ENCODE measurements at places on chromosomes 4 and X. TPM values are rescaled to one million over a fixed set of nuclear protein-coding genes. Genes with fewer than 3 reads are reported as not detected.
A peak's percentile ranks its signal among the peaks of the same experiment; 100 is the strongest.

SMR3B gene
- not detected for total RNA-seq

SMS gene
- total RNA-seq: 354 TPM

PLK4 gene
- 49.6 TPM for total RNA-seq

VCX2 gene
- not detected for total RNA-seq

ALAS2 gene
- not detected for total RNA-seq

IL13RA2 gene
- 0.57 TPM for total RNA-seq

PDGFRA gene
- total RNA-seq: 2.1 TPM

PNMA3 gene
- 9.8 TPM for total RNA-seq

DNA sequence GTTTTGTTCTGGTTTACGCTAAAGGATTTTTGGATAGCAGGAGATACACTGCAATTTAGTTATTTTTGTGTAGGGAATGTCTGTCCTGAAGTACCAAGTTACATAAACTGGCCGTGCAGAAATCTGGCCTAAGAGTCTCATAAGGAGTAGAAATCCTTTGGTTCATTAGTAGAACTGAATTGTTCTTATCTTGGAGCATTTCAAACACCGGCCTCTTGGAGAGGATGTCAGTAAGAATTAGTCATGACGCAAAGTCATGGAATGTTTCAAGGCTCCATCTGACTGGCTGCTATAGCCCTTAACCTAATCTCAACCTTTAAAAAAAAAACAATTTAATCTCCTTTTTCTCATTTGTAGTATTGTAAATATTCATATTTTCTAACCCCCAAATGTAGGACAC is 15.2 kb downstream of the PDLIM3 start:
- no peak for DNase-seq
- no peaks in the 10 kb centered on the region for H3K27me3 ChIP-seq
- no peak overlapping the region for H3K4me3 ChIP-seq
- no peaks in the 10 kb centered on the region for H3K4me1 ChIP-seq

DNA sequence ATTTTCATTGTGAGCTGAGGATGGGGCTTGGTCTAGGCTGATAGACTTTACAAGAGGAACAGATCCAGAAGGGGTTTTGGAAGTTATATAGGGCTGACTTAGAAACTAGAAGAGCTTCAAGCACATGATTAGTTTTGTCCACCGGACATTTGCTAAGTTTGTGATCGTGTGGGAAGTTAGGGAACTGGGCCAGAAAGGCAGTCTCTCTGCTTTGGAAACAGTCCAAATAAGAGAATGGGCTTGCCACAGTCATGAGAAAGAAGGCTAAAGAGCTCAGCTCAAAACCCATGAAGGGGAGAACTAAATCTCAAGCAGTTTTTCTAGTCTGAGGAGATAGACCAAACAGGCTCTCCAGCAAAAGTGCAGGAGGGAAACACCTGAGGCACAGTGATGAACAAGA is 67.8 kb downstream of the ZNF674 start:
- no peak overlapping the region for H3K4me3 ChIP-seq
- peaks cover 44% of the 10 kb centered on the region for H3K36me3 ChIP-seq
- H3K4me1 ChIP-seq: no peaks in the 10 kb centered on the region
- DNase-seq: no peak
- H3K27me3 ChIP-seq: no peaks in the 10 kb centered on the region

DNA sequence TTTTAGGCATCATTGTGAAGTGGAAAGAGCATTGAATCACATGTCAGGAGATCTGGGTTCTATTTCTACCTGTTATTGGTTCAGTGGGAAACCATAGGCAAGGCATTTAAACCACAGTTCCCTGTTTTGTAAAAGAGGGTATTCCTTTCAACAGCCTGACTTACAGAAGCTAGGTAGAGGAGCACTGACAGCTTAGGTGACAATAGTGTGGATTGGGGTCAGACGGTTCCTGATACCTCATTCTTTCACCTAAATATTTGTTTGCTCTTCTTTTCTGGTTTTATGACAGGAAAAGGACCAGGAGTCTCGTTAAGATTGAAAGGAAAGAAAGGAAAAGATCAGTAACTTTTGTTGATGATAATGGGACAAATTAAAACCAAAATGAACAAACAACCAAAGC is 15.9 kb upstream of the PDLIM5 start:
- no peaks in the 10 kb centered on the region for H3K4me1 ChIP-seq
- DNase-seq: no peak
- H3K27me3 ChIP-seq: no peaks in the 10 kb centered on the region
- H3K27ac ChIP-seq: no peak overlapping the region
- no peak overlapping the region for H3K4me3 ChIP-seq

- no peaks in the 10 kb centered on the region for H3K27me3 ChIP-seq
- no peak for DNase-seq
These were observed 13.4 kb downstream of the UFSP2 start for GRCh38 chr4:185412412-185412811.

DNA sequence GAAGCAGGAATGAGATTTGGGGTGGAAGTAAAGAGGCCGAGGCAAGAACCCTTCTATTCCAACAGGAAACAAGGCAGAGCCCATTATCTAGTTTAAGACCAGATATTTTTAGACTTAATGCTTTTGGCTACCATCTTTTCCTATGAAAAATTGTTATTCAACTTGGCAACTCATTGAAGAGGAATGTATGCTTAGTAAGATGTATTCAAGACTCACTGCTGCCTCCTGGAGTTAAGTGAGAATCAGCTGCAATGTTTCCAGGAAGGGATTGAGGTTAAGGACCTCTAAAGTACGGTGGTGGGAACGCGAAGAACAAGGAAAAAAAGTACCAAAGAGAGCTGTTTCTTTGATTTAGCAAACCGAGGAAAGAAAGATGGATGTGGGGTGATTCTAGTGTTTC is 89.1 kb downstream of the RAPGEF2 start:
- H3K27me3 ChIP-seq: no peaks in the 10 kb centered on the region
- H3K4me1 ChIP-seq: peaks cover 4% of the 10 kb centered on the region
- peaks cover 3% of the 10 kb centered on the region for H3K36me3 ChIP-seq
- no peak for DNase-seq

DNA sequence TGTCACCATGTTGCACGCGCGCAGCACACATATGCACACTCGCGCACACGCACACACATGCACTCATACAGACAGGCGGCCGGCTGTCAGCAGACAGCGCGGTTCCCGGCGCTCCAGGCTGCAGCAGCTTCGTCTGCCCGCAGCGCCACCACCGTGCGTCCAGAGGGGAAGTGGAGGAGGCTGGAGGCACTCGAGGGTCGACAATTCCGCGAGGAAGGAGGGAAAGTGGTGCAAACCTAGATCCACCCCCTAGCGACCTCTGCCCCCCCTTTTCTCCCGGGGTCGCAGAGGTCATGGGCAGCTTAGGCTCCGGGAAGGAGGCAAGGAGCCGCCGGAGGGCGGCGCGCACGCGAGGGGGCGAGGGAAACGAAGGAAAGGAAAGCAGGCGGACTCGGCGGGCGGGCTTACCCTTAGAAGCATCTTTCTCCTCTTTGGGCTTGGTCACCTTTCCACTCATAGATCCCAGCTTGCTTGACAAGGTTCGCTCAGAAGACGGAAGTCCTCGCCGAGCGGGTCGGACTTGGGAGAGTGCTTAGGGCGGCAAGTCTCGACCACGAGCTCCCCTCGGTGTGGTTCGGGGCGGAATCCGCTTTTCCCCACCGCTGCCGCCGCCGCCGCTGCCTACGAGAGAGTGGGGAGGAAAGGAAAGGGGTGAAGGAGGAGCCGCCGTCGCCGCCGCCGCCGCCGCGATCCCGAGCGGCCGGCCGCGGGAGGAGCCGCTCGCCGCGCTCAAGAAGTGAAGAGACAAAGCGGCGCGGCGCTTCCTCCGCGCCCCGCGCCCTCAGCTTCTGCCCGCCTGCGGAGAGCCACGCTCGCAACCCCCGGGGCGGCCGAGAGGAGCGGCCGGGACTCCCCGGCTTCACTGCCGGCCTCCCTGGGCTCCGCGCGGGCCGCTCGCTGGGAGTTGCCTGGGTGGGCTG is 326.6 kb upstream of the F9 start:
- H3K36me3 ChIP-seq: peaks cover 2% of the 10 kb centered on the region
- H3K27ac ChIP-seq: peak overlapping the region; percentile 79
- H3K27me3 ChIP-seq: peaks cover 25% of the 10 kb centered on the region
- peak; percentile 53 for DNase-seq
- H3K4me3 ChIP-seq: peak overlapping the region; percentile 99

DNA sequence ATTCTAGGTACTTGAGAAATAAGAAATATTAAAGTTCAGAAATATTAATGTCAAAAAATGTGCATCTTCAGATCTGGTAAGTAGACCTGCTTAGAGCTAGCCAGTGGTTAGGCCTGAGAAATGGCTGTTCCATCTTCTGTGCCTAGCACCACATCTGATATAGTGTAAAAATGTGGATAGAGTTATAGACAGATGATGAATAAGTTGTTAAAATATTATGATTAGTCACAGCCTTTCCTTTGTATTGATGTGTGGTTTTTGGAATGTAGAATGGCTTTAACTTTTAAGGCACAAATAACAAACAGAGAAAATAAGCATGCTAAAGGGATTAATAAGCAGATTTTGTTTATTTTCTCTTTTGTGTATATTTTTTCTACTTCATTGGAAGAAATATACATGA is 133.5 kb upstream of the NUDT6 start:
- H3K36me3 ChIP-seq: peaks cover 52% of the 10 kb centered on the region
- no peaks in the 10 kb centered on the region for H3K4me1 ChIP-seq
- H3K27ac ChIP-seq: no peak overlapping the region
- H3K27me3 ChIP-seq: no peaks in the 10 kb centered on the region
- no peak overlapping the region for H3K4me3 ChIP-seq
- DNase-seq: no peak

DNA sequence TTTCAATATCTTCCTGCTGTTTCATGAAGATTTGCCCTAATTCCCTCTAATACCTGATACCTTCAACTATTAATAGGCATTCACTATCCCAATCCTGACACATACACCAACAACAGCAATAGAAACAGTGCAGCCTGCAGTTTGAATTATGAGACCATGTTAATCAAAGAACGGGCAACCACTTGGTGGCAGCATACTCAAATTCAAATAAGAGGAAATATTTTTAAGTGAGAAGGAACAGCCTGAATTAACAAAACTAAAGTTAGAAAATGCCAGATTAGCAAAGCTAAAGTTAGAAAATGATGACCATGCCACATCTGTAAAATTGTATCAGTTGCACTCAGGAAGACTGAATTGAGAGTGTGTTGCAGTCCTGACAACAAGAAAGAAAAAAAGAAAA is 204.9 kb downstream of the SMARCA1 start:
- H3K27me3 ChIP-seq: no peaks in the 10 kb centered on the region
- H3K4me3 ChIP-seq: no peak overlapping the region
- H3K4me1 ChIP-seq: peaks cover 4% of the 10 kb centered on the region
- no peak overlapping the region for H3K27ac ChIP-seq
- peak; percentile 3 for DNase-seq

GRCh38 chrX:9196961-9197640 is 163.2 kb upstream of the FAM9B start:
- no peak for DNase-seq
- peaks cover 3% of the 10 kb centered on the region for H3K4me1 ChIP-seq
- H3K36me3 ChIP-seq: no peaks in the 10 kb centered on the region
- H3K27ac ChIP-seq: no peak overlapping the region

DNA sequence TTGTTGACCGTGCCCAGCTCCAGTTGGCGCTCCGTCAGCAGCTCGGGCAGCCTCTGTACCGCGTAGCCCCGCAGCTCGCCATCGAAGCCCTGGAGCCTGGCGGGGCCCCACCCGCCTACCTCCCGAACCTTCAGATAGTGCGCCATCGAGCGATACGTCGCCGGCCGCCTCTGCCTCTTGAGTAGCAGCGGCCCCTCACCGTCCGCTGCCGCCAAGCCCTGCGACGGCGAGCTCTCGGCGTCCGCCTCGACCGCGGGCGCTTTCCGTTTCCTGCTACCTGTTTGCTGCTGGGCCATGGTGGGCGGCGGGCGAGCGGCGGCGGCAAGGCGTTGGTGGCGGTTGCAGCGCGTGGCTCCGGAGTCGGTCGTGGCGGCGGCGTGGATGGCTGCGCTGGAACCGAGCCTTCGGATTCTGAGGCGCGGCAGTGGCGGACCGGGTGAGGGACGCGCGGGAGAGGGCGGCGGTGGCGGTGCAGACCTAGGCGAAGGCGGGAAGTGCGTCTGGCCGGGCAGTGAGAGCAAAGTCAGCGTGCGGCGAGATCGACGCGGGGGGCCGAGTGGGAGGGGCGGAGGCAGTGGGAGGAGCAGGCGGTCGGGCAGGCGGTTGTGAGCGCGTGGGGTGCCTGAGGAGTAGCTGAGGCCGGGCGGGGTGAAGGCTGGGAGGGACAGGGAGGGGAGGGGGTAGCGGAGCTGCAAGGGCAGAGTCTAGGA is at the start of gene DCAF12L1:
Gene DCAF12L1, minus strand, starts transcription at position 502 of the 710 bp plus-strand sequence. Its CDS starts 206 bp downstream, at position 296.
- H3K27ac ChIP-seq: no peak within 1 kb of the TSS
- peak within 1 kb of the TSS; percentile 79 for H3K4me3 ChIP-seq
- H3K27me3 ChIP-seq: peaks cover 21% of the 10 kb centered on the region
- no peaks in the 10 kb centered on the region for H3K4me1 ChIP-seq
- peak; percentile 30 for DNase-seq

DNA sequence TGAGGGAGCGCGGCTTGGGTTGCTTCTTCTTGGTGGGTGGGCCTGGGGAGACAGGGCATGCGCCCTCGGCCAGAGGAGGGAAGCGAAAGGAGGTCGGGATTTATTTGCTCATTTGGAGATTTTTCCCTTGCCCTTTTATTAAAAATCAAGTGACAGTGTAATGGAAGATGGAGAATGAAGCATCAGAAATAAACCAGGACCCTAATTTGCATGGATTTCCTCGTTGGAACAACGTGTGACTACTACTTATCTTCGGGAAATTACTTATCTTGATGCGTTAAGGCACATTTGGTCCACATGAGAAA is 709 bp upstream of the CLOCK start:
- no peaks in the 10 kb centered on the region for H3K36me3 ChIP-seq
- DNase-seq: no peak
- H3K4me1 ChIP-seq: peaks cover 40% of the 10 kb centered on the region
- peak overlapping the region; percentile 96 for H3K27ac ChIP-seq

GRCh38 chr4:130576218-130576617 is 1480.3 kb downstream of the C4orf33 start:
- H3K27ac ChIP-seq: no peak overlapping the region
- no peaks in the 10 kb centered on the region for H3K27me3 ChIP-seq
- no peak overlapping the region for H3K4me3 ChIP-seq
- no peaks in the 10 kb centered on the region for H3K36me3 ChIP-seq
- H3K4me1 ChIP-seq: peaks cover 6% of the 10 kb centered on the region

- no peak overlapping the region for H3K27ac ChIP-seq
- H3K4me1 ChIP-seq: peaks cover 9% of the 10 kb centered on the region
- H3K36me3 ChIP-seq: peaks cover 6% of the 10 kb centered on the region
- DNase-seq: no peak
- no peak overlapping the region for H3K4me3 ChIP-seq
These were observed 15.1 kb downstream of the CBR4 start for GRCh38 chr4:168994958-168995357.

- no peak overlapping the region for H3K27ac ChIP-seq
- H3K4me3 ChIP-seq: no peak overlapping the region
- H3K4me1 ChIP-seq: peaks cover 18% of the 10 kb centered on the region
- DNase-seq: no peak
- no peaks in the 10 kb centered on the region for H3K27me3 ChIP-seq
These were observed 82.5 kb downstream of the PPEF1 start for GRCh38 chrX:18789916-18790315.

GRCh38 chrX:18543738-18544137 is 118.3 kb downstream of the CDKL5 start:
- no peaks in the 10 kb centered on the region for H3K36me3 ChIP-seq
- no peak overlapping the region for H3K27ac ChIP-seq

- H3K4me3 ChIP-seq: no peak overlapping the region
- no peak for DNase-seq
- H3K27ac ChIP-seq: no peak overlapping the region
- no peaks in the 10 kb centered on the region for H3K4me1 ChIP-seq
- no peaks in the 10 kb centered on the region for H3K36me3 ChIP-seq
- no peaks in the 10 kb centered on the region for H3K27me3 ChIP-seq
These were observed 680.9 kb upstream of the AADAT start for GRCh38 chr4:170770664-170771063.

GRCh38 chrX:72027024-72027913 is 104.4 kb downstream of the RTL5 start:
- DNase-seq: no peak
- H3K36me3 ChIP-seq: peaks cover 5% of the 10 kb centered on the region
- H3K27ac ChIP-seq: no peak overlapping the region
- H3K4me1 ChIP-seq: peaks cover 10% of the 10 kb centered on the region
- no peak overlapping the region for H3K4me3 ChIP-seq
- no peaks in the 10 kb centered on the region for H3K27me3 ChIP-seq
